ENCODE measurements at places on chromosomes 3 and 15. TPM values are rescaled to one million over a fixed set of nuclear protein-coding genes. Genes with fewer than 3 reads are reported as not detected.

NLGN1 gene
- total RNA-seq = 2.4 TPM

GCNT3 gene
- not detected for total RNA-seq

AADACL2 gene
- not detected for total RNA-seq

FGD5 gene
- 13.9 TPM for total RNA-seq

ASB7 gene
- 21.0 TPM for total RNA-seq

- DNase-seq = peak; percentile 58
Measured at GRCh38 chr3:126540342-126540849, 16.4 kb downstream of the CHST13 start.

GRCh38 chr3:125142420-125142778 is 70.1 kb downstream of the SLC12A8 start:
- DNase-seq = no peak

DNA sequence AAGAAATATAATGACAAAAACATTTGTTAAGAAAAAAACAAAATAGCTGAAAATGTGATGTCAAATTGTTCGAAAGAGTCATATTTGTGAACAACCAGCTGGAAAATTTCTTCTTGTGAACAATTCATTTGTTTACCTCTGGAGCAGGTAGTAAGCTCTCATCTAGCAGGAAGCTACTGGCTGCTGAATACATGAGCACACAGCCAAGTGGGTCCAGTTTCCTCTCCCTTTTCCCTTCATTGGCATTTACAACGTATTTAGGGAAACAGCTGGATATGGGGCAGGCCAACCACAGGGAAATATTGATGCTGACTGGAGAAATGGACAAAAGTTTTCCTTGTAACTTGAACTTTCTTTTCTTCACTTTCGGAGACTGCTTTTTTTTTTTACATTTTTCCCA is 1354.7 kb upstream of the EPHA6 start:
- no peak for DNase-seq

DNA sequence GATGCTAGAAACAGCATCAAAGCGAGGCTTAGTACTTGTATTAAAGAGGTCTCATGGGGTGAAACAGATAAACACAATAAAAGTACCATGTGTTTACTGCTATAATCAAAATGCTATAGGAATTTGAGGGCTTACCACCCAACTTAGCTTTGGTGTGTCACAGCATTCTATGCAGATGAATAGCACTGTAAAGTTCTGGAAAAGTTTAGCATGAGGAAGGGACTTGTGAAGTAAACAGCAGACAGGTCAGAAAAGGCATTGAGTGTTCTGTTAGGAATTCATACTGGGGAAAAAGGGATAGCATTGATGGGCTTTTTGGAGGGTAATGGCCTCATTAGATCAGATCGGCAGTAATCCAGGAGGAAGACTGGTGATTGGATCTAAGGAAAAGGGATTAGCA is 505.3 kb downstream of the NLGN1 start:
- no peak for DNase-seq

DNA sequence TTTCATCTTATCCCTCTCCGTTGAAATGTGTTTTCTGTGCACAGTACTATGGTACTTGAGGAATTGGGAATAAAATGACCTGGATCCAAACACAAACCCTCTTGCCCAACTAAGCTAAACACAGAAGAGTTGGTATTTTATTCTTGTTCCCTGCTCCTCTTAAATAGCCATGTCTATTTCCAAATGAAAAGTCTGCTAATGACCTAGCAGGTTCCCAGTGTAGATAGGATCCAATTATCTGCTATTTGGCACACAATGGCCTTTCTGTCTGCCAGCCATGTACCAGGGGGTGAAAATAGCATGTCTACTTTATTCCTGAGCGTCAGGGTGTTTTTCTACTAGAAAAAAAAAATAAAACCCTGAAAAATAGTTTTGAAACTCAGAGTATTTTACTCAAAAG is 657.0 kb upstream of the NAALADL2 start:
- DNase-seq = no peak

- no peak for DNase-seq
Measured at GRCh38 chr3:71497367-71497897, 86.1 kb downstream of the FOXP1 start.

DNA sequence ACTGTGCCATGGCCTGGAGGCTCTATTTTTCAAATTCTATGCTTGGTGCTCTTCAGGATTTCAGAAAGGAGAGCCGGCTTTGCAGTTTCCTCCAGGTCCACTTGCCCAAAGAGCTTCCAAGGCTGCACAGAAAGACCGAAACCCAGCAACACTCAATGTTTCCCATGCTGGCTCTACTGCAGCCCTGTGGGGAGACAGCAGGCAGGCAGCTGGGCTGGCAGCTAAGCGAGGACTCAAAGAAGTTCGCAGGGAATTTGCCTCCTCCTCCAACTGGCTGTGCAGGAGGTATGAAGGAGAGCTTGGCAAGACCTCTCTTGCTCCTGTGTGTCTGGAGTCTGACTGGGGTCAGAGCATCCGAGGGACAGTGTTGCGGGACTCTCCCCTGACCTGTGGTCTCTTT is 17.4 kb upstream of the ITGA11 start:
- no peak for DNase-seq

DNA sequence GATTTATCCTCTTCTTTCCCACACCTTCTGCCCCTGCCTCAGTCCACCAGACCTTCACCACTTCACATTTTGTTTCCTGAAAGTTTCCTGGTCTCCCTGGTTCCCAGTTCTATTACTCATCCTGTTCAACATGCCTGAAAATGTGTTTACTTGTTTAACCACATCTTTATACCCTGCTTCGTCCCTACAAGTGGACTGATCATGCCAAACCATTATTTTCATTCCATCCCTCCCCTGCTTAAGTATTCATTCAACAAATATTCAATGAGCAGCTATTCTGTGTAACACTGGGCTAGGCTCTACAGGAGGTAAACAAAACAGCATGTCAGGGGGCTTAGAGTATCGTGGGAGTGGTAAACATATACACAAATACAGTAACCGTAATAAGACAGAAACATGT is 5.5 kb downstream of the MYO5A start:
- no peak for DNase-seq

DNA sequence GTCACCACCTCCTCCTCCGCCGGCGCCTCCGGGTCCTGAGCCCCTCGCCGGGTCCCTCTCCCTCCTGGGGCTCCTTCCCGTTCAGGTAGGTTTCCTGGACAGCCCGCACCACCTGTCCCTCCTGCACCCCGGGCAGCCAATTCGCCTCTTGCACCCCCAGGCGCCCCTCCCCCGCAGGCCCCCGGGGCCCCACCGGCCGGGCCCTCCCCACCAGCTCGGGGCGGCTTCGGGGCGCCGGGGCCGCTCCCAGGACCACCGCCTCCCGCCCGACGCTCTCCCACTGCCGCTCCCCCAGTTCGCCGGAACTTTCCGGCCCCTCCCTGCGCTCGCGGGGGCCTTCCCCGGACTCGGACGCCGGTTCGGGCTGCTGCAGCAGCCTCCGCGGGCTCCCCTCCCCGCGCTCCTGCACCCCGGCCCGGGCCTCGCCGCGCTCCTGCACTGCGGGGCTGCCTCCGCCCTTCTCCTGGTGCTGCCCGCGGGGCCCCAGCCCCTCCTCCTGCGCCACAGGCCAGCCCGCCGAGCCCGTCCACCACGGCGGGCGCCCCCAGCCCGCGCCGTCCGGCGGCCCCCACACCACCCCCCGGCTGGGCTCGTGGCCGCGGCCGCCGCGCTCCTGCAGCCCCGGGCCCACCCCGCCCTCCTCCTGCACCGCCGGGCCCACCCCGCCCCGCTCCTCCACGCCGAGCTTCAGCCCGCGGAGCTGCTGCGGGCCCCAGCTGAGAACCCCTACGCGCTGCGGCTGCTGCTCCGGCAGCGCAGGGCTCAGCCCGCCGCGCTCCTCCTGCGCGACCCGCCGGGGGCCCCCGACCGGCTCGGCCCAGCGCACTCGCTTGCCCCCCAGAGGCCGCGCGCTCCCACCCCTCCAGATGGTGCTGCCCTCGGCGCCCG is 587 bp upstream of the TNK2 start:
- DNase-seq = no peak

DNA sequence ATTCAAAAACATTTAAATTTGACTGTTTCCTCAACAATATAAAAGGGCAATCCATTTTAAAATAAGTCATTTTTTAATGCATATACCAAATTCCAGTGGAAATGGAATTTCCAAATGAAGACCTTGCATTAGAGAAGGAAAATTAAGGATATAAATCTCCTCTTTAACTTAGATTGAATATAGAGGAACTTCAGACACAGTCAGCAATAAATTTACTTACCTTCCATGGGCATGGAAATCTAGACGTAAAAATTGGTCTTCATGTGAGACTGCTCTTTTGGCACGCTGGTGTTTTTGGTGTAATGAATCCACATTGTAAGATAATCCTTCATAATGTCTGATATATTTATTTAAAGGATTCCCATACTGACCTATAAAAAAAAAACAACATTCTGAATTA is 32.1 kb downstream of the ADAM10 start:
- no peak for DNase-seq

- peak; percentile 25 for DNase-seq
Measured at GRCh38 chr3:177777699-177778098, 580.4 kb upstream of the TBL1XR1 start.

All from thyroid gland (tissue), 4 donors.